ENCODE measurements at places on chromosomes 16 and 17. TPM values are rescaled to one million over a fixed set of nuclear protein-coding genes. Genes with fewer than 3 reads are reported as not detected.

ITPRIPL2 gene
- total RNA-seq = 15.4 TPM

KRT9 gene
- total RNA-seq = not detected

SLC13A2 gene
- total RNA-seq = not detected

TBC1D3L gene
- total RNA-seq = 4.3 TPM

KRTAP9-4 gene
- not detected for total RNA-seq

ZG16 gene
- total RNA-seq = not detected

CD300A gene
- total RNA-seq = 2.4 TPM

METRN gene
- 6.7 TPM for total RNA-seq

CTRB2 gene
- total RNA-seq = not detected

TUBG2 gene
- 19.0 TPM for total RNA-seq

SPNS2 gene
- total RNA-seq = 0.66 TPM

B9D1 gene
- total RNA-seq = 7.4 TPM

ATP2A3 gene
- total RNA-seq = 817 TPM

EVPL gene
- not detected for total RNA-seq

GPR142 gene
- not detected for total RNA-seq

SEPTIN1 gene
- 154 TPM for total RNA-seq

CAPNS2 gene
- not detected for total RNA-seq

INO80E gene
- total RNA-seq = 113 TPM

C16orf86 gene
- total RNA-seq = 8.7 TPM

EVPLL gene
- not detected for total RNA-seq

RRAD gene
- total RNA-seq = 0.80 TPM

Data from B cell (primary cell).